ENCODE measurements at places on chromosomes 5 and 9. TPM values are rescaled to one million over a fixed set of nuclear protein-coding genes. Genes with fewer than 3 reads are reported as not detected.

DNA sequence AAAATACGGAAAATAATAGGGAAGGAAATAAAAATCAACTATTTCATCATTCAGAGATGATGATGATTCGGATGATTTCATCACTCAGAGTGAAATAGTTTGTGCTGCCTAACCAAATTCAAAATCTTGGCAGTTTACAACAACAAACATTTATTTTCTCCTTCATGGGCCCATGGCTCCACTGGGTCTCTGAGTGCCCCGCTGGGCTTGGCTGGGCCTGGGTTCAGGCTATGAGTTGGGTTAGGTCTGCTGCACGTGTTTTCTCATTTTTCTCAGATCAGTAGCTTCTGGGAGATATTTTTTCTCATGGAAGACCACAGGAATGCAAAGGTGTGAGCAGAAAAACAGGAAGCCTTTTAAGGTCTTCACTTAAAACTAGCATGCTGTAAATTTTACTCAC lies 24.0 kb upstream of the F2RL1 start:
- no peak for DNase-seq
- H3K27ac ChIP-seq, result 0 out of 2 replicates have a peak overlapping the region, but pooled peaks have one; percentile 70
- H3K4me1 ChIP-seq, result peaks cover 8% of the 10 kb centered on the region

TIMD4 gene
- 0.13 TPM for total RNA-seq

DNA sequence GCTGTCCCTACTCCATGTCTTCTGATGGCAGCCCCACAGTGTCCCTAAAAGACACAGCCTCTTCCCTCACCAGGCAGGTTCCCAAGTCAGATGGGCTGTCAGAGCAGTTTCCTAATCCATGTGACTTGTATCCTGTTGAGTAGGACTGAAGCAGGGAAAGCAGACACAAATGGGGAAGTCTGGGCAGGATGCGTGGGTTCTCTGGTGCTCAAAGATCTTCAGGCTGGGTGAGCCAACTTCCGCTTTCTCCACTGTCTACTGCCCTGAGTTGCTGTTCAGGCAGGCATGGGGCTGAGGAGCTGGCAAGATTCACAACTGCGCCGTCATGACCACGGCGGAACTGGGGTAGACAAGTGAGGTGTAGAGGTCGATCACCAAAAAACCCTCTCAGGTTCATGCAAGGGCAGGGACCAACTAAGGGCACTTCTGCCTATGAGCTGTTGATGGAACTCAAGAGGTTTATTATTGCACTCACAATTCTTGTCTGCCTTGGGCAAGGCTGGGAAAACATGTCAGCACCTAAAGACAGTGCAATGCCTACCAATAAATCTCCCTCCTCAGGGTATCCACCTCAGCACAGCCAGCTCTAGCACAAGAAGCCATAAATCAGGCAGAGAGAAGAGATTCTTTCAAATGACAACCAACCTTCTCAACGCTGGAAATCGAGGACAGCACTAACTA lies 83.4 kb downstream of the RAPGEF1 start:
- peaks cover 62% of the 10 kb centered on the region for H3K4me1 ChIP-seq

GRCh38 chr5:122093415-122094180 lies 15.5 kb upstream of the LOX start:
- DNase-seq, result no peak
- H3K4me3 ChIP-seq, result no peak overlapping the region
- no peaks in the 10 kb centered on the region for H3K36me3 ChIP-seq
- no peak overlapping the region for H3K27ac ChIP-seq

- peaks cover 4% of the 10 kb centered on the region for H3K36me3 ChIP-seq
- H3K27me3 ChIP-seq, result peaks cover 2% of the 10 kb centered on the region
- H3K4me1 ChIP-seq, result peaks cover 2% of the 10 kb centered on the region
- H3K27ac ChIP-seq, result no peak overlapping the region
- no peak for DNase-seq
- no peak overlapping the region for H3K4me3 ChIP-seq
Observed at GRCh38 chr5:81825237-81825636, 74.3 kb upstream of the SSBP2 start.

DNA sequence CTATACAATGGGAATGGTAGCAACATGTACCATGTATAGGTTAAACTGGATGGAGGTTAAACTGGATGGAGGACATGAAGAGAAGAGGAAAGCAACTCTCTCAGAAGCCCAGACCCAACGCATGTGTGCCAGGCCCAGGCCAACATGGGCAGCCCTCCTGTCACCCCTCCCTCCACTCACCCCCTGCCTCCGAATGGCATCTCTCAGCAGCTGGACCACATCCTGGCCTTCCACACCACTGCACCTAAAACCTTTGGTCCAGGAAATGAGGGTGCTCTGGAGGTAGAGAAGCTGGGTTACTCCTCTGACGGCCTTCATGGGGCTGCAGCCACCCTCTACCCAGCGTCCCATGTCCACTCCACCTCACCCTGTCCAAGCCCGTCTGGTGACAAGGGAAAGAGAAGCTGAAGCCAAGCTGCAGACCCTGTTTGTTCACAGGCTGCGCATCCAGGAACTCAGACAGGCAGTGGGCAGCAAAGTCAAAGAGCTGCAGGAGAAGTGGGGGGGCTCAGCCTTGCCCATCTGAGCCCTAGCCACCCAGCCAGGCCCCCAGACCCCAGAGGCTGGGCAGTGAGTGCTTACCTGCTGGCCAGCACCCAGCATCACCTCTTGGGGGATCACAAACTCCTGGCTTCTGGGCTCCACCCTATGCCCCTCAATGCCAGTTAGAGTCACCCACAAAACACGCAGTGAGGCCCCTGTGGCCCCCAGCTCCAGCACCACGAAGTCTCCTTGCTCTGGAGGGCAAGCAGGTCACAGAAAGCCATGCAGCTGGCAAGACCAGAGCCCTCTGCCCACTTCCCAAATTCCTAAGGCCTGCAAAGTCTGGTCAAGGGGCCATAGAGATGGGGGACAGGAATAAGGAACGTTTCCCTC lies 8.5 kb downstream of the HK3 start:
- no peaks in the 10 kb centered on the region for H3K4me1 ChIP-seq
- no peak overlapping the region for H3K27ac ChIP-seq

GRCh38 chr5:88824892-88825583 lies 57.9 kb downstream of the MEF2C start:
- no peaks in the 10 kb centered on the region for H3K27me3 ChIP-seq
- H3K4me1 ChIP-seq, result peaks cover 55% of the 10 kb centered on the region
- no peaks in the 10 kb centered on the region for H3K36me3 ChIP-seq
- H3K27ac ChIP-seq, result no peak overlapping the region

GRCh38 chr5:80960531-80961375 lies 590 bp downstream of the RASGRF2 start:
- H3K36me3 ChIP-seq, result no peaks in the 10 kb centered on the region
- peak; percentile 39 for DNase-seq
- H3K4me1 ChIP-seq, result peaks cover 81% of the 10 kb centered on the region
- H3K4me3 ChIP-seq, result peak overlapping the region; percentile 84
- no peak overlapping the region for H3K27ac ChIP-seq

WDR31 gene
- 0.46 TPM for total RNA-seq

HTR4 gene
- total RNA-seq, result not detected

FOXD4 gene
- 0.21 TPM for total RNA-seq

- no peak for DNase-seq
- no peak overlapping the region for H3K4me3 ChIP-seq
- no peaks in the 10 kb centered on the region for H3K36me3 ChIP-seq
- H3K27me3 ChIP-seq, result peaks cover 14% of the 10 kb centered on the region
- peaks cover 31% of the 10 kb centered on the region for H3K4me1 ChIP-seq
Observed at GRCh38 chr5:172575816-172576545, 65.1 kb upstream of the NEURL1B start.

STPG3 gene
- 0.21 TPM for total RNA-seq

GRCh38 chr9:92633614-92634278 lies 36.2 kb downstream of the IPPK start:
- H3K4me1 ChIP-seq, result no peaks in the 10 kb centered on the region
- DNase-seq, result no peak
- no peak overlapping the region for H3K4me3 ChIP-seq
- H3K27ac ChIP-seq, result no peak overlapping the region
- H3K36me3 ChIP-seq, result peaks cover 28% of the 10 kb centered on the region

- no peaks in the 10 kb centered on the region for H3K27me3 ChIP-seq
- H3K4me1 ChIP-seq, result peaks cover 29% of the 10 kb centered on the region
- no peak overlapping the region for H3K27ac ChIP-seq
- no peak overlapping the region for H3K4me3 ChIP-seq
- DNase-seq, result no peak
Observed at GRCh38 chr5:158485604-158486081, 614.1 kb downstream of the EBF1 start.

GRCh38 chr5:112338681-112339337 lies 80.3 kb downstream of the EPB41L4A start:
- no peak for DNase-seq
- peaks cover 23% of the 10 kb centered on the region for H3K4me1 ChIP-seq
- no peaks in the 10 kb centered on the region for H3K27me3 ChIP-seq
- no peaks in the 10 kb centered on the region for H3K36me3 ChIP-seq
- H3K27ac ChIP-seq, result no peak overlapping the region

GRCh38 chr5:154058055-154059038 lies 19.6 kb downstream of the MFAP3 start:
- H3K27me3 ChIP-seq, result peaks cover 3% of the 10 kb centered on the region
- peaks cover 4% of the 10 kb centered on the region for H3K36me3 ChIP-seq
- DNase-seq, result no peak
- no peak overlapping the region for H3K4me3 ChIP-seq

DNA sequence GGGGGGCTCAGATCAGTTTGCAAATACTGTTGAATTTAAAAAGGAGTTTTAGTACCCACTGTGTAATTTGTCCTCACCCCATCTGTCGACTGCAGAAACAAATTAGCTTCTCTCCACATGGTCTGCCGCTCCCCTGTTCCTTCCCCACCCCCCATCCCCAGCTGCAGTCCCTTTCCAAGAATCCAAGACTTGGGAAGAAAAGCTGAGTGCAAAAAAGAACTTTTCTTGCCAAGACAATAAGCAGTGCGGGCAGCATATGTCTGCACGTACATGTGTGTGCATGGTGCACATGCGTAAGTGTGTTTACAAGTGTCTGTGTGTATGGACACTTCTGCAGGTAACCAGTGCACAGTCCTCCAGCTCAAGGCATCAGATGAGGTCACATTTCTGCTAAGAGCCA lies 125.7 kb upstream of the SMIM23 start:
- no peaks in the 10 kb centered on the region for H3K27me3 ChIP-seq
- no peaks in the 10 kb centered on the region for H3K36me3 ChIP-seq
- 0 out of 2 replicates have a peak, but pooled peaks cover 2% of the 10 kb centered on the region for H3K4me1 ChIP-seq

PCDHB4 gene
- 2.3 TPM for total RNA-seq

LCN15 gene
- total RNA-seq, result 0.52 TPM

- no peak for DNase-seq
- H3K27me3 ChIP-seq, result no peaks in the 10 kb centered on the region
- H3K36me3 ChIP-seq, result no peaks in the 10 kb centered on the region
- H3K27ac ChIP-seq, result no peak overlapping the region
Observed at GRCh38 chr5:93019896-93020295, 561.1 kb downstream of the NR2F1-AS1 start.

GRCh38 chr9:121889990-121890563 lies 203.0 kb downstream of the TTLL11 start:
- no peaks in the 10 kb centered on the region for H3K27me3 ChIP-seq
- H3K27ac ChIP-seq, result no peak overlapping the region
- H3K4me1 ChIP-seq, result peaks cover 21% of the 10 kb centered on the region
- H3K4me3 ChIP-seq, result no peak overlapping the region
- DNase-seq, result no peak
- H3K36me3 ChIP-seq, result no peaks in the 10 kb centered on the region

ADAMTS2 gene
- total RNA-seq, result 9.0 TPM

DNA sequence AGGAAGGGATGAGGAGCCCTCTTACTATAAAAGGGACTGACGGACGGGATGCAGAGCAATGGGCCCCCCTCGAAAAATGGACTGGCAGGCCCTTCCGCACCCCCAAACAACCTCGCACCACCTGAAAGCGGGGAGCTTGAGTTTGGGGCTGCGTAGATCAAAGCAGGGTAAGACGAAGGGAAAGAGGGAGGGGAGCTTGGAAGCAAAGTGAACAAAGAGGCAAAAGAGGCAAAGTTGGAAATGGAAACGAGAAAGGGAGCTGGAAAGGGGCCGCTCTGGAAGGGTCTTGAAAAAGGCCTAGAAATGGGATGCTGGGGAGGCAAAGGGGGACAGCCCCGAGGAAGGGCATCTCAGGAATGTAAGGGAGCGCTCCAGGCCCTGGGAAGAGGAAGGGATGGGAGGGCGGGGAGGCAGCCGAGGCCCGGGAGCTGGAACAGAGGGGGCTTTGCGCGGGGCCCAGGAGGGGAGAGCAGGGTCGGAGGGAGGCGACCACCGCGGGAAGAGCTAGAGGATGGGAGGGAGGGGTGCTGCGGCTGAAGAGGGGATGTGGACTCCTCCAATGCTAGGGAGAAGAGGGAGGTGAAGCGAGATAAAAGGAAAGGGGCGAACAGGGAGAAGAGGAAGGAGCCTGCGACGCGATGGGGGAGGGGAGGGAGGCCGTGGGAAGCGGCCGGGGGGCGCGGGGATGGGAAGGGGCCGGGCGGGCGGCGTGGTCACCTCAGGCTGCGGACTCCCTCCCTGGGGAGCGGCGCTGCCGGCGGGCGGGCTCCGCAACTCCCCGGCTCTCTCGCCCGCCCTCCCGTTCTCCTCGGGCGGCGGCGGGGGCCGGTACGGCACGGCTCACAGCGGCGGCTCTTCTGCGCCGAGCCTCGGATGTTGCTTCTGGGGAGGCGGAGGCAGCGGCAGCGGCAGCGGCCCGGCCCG lies 577 bp downstream of the RNF145 start:
- DNase-seq, result peak; percentile 57
- H3K36me3 ChIP-seq, result no peaks in the 10 kb centered on the region
- H3K4me1 ChIP-seq, result peaks cover 50% of the 10 kb centered on the region
- H3K27ac ChIP-seq, result peak overlapping the region; percentile 73

GRCh38 chr9:129247285-129248153 lies 69.5 kb upstream of the IER5L start:
- no peaks in the 10 kb centered on the region for H3K36me3 ChIP-seq
- DNase-seq, result no peak
- H3K27me3 ChIP-seq, result peaks cover 6% of the 10 kb centered on the region
- H3K4me3 ChIP-seq, result no peak overlapping the region
- no peak overlapping the region for H3K27ac ChIP-seq

- H3K27me3 ChIP-seq, result no peaks in the 10 kb centered on the region
- H3K4me1 ChIP-seq, result peaks cover 56% of the 10 kb centered on the region
- no peak overlapping the region for H3K27ac ChIP-seq
- no peak for DNase-seq
Observed at GRCh38 chr9:94909250-94909894, 182.9 kb downstream of the AOPEP start.

GRCh38 chr9:136729144-136729543 lies 13.6 kb downstream of the LCN10 start:
- no peaks in the 10 kb centered on the region for H3K27me3 ChIP-seq
- H3K27ac ChIP-seq, result no peak overlapping the region
- no peak for DNase-seq
- peak overlapping the region; percentile 64 for H3K4me3 ChIP-seq
- H3K4me1 ChIP-seq, result peaks cover 21% of the 10 kb centered on the region

Data from WTC11 (cell line).